ENCODE measurements at places on chromosomes 1 and 21.

DNA sequence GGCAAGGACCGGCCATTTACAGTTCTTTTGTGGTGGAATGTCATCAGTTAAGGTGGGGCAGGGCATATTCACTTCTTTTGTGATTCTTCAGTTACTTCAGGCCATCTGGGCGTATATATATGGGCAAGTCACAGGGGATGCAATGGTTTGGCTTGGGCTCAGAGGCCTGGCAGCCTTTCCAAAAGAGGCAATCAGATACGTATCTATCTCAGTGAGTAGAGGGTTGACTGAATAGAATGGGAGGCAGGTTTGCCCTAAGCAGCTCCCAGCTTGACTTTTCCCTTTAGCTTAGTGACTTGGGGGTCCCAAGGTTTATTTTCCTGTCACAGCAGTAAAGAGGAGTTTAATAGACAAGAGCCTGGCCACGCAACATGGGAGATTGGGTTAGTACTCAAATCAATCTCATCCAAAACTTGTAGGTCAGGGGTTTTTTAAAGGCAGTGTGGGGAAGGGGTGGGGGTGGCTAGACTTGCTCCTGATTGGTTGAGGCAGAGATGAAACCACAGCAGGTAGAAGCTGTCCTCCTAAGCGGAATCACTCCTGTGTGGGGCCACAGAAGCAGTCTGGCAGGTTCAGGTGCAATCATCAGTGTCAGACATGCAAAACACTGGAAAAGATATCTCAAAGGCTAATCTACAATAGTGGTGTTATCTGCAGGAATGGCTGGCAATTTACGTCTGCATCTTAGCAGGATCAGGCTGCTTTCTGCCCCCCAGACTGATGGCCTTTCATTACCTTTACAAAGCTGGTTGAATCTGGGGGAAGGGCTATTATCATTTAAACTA is 112.9 kb downstream of the TLR5 start:
- no peak for DNase-seq

DNA sequence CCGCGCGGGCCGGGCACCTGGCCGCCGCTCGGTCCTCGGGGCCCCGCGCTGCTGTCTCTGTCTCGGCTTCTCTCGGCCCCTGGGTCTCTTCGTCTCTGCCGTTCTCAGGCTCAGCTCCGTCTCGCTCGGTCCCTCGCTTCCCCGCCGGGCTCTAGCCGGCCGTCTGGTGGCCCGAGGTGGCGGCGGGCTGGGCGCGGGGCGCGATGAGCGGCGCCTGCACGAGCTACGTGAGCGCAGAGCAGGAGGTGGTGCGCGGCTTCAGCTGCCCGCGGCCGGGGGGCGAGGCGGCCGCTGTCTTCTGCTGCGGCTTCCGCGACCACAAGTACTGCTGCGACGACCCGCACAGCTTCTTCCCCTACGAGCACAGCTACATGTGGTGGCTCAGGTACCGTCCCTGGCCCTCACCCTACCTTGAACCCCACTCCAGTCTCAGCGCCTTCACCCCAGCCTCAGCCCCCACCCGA is 355 bp downstream of the SHISAL2A start:
- DNase-seq, result no peak

- DNase-seq, result no peak
These were observed 8.3 kb upstream of the PLA2G2A start for GRCh38 chr1:19987719-19988118.

DNA sequence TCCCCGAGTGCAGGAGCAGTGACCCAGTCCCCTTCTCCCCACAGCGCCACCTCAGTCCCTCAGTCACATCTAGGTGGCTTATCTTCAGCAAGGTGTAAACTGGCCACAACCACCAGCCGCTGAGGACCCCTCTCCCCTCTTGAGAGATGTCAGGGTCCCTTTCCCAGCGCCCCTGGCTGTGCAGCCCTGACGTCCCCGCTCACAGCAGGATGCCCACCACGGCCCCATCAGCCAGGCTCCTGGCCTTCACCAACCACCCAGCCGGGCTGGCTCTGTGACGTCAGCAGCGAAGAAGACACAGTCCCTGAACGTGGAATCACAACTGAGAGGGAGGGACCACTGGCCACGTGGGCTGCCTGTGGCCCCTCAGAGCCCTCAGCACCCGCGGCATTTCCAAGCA is 249.4 kb downstream of the NPHP4 start:
- DNase-seq, result no peak

DNA sequence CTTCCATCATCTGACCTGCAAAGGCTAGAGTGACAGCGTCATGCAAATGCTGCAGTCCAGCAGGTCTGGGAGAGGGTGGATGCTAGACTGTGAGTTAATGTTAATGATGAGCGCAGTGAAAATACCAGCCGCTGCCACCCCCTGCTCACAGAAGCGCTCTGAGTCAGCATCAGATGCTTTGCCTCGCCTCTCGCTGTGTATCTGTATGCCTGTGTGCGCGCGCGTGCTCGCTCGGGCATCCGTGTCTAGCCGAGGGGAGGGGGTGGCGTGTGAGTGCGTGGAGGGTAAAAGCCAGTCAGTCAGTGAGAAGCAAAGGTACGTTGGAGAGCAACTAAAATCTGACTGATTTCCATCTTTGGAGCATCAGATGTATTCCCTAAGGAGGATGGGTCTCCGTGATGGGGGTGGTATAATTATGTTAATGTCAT is 858.7 kb downstream of the USP25 start:
- DNase-seq, result peak; percentile 83

DNA sequence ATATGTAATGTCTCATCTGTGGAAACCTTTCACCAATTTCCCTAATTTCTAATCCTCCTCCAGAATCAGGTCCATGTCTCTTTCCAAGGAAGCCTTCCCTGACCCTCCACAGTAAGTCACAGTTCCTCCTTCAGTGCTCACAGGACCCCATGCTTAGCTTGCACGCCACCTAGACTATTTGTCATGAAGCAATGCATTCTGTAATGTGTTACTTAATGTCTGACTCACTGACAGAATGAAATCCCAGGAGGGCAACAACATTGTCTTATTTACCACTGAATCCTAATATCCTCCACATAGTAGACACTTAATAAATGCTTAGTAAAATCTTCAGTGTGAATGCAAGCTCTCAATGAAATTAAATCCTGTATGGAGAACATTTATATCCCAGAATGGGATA is 245.9 kb upstream of the PLD5 start:
- no peak for DNase-seq

DNA sequence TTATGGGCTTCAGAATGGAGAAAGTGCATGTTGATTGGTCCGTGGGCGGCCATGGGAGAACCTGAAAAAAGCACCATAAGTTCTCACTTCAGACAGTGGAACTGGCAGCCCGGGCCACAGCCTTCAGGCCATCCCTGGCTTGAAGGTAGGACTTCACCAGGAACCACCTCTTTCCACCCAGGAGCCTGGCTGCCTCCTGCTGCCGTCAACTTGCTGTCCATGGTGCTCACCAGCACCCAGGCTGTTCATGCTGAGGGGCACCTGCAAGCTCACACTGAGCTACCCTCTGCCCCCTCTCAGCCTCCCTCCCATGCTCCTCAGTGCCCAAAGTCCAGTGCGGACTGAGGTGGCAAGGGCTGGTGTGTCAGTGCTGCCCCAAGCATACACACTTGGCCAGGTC is 12.9 kb upstream of the FNBP1L start:
- DNase-seq, result no peak

- no peak for DNase-seq
These were observed 52.7 kb downstream of the DIRAS3 start for GRCh38 chr1:67997746-67998145.

- DNase-seq, result no peak
These were observed 722 bp downstream of the LHX8 start for GRCh38 chr1:75134647-75135572.

- no peak for DNase-seq
These were observed 11.9 kb downstream of the ALX3 start for GRCh38 chr1:110058591-110058990.

DNA sequence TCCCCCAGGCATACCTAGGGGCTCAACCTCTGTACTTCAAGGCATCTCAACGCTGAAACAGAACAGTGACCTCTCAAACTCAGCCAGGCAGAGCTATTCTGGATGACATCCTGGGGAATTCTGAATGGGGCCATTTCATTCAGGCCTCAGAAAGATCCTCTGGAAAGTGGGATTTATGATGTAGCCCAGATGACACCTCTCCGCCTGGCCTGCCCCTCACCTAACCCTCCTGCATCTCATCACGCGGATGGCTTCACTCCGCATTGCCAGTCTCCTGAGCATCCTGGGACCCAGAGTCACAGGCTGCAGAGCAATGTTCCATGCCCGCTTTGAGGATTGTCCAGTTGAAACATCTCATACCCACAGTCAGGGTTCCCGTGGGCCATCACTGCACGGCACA is 1.2 kb downstream of the SPATA46 start:
- DNase-seq, result no peak

All from cerebellar nuclear complex (tissue), 1 donor.